ENCODE measurements at places on chromosomes 2 and 18.

DNA sequence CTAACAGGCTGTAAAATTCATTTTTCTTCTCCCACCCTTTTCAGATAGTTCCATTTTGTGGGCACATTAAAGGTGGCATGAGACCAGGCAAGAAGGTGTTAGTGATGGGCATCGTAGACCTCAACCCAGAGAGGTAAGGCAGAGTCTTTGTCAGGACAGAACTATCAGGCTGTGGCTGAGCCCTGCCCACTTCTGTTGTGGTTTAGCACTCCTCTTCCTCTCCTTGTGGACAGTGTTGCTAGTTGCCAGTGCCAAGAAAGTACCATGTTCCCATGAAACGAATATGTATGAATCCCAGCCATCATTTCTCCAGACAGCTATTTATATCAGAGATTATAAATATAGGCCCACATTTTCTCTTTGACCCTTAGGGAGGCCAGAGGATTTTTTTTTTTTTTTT is 1.6 kb downstream of the LGALSL start:
- DNase-seq, result no peak

- DNase-seq, result no peak
Measured at GRCh38 chr2:59428940-59429339, 1124.5 kb downstream of the BCL11A start.

- DNase-seq, result no peak
Measured at GRCh38 chr2:196390243-196391148, 219.1 kb upstream of the STK17B start.

GRCh38 chr2:229920011-229920641 is 1.7 kb downstream of the TRIP12 start:
- DNase-seq, result peak; percentile 15

DNA sequence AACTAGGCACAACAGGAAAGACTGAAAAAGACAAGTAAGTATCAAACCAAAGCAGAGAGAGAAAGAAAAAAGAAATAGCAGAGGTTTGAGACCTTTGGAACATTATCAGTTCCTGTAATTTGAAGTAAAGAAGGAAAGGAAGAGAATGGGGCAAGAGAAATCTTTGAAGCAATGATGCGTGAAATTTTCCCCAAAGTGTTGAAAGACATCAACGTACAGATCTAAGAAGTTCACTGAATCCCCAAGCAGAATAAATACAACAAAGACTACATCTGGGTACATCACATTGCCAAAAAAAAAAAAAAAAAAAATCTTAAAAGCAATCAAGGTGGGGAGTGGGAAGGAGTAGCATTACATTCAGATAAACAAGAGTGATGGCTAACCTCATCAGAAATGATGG is 6.0 kb upstream of the SLC30A6 start:
- DNase-seq, result no peak

DNA sequence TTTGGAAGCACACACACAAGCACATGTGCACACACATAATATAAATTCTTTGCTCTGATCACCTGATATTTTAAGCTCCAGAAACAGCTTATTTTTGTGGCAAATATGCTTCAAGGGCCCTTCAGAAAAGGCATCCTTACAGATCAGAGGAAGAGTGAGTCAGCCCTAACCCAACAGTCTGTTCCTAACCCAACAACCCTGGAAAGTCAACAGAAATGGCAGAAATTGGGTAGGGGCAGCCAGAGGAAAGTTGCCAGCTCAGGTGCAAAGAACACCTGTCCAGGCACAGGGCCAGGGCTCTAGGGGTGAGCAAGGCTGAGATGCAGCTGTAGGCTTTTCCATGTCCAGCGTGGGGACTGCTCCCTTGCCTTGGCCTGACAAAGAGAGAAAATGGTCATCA is 6.4 kb upstream of the NCKAP5 start:
- DNase-seq, result no peak

- no peak for DNase-seq
Measured at GRCh38 chr2:189254268-189254883, 74.8 kb upstream of the COL5A2 start.

DNA sequence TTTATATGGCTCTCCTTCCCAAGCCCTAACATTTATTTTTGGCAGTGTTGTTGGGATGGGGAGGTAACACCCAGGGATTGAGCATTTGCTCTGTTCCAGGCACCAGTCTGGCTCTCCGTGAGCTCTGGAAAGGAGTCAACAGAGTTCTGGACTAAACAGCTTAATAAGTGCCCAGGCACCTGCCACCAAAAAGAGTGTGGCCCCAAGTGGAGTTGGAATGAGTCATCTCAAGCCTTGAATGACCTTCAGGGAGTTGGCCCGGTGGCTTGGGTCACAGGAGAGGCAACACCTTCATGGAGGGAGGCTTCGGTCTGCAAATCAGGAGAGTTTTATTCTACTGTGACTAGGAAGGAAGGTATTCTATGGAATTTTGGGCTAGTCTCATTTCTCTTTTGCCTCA is 203.2 kb downstream of the DLGAP1 start:
- DNase-seq, result no peak

DNA sequence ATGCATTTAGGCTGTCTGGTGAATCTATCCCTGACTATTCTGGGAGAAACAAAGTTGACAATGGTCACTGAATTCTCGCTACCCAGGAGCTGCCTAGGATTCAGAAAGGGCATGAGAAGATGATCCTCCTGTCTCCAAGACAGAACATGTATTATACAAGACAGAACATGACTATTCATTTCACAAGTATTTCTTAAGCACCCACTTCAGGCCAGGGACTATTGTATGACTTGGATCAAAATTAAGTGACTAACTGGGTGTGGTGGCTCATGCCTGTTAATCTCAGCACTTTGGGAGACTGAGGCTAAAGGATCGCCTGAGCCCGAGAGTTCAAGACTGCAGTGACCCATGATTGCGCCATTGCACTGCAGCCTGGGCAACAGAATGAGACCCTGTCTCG is 235.8 kb upstream of the RAB12 start:
- DNase-seq, result no peak

GRCh38 chr2:237983922-237984321 is 17.1 kb downstream of the UBE2F start:
- no peak for DNase-seq

- DNase-seq, result no peak
Measured at GRCh38 chr2:120607506-120607905, 128.2 kb upstream of the GLI2 start.

DNA sequence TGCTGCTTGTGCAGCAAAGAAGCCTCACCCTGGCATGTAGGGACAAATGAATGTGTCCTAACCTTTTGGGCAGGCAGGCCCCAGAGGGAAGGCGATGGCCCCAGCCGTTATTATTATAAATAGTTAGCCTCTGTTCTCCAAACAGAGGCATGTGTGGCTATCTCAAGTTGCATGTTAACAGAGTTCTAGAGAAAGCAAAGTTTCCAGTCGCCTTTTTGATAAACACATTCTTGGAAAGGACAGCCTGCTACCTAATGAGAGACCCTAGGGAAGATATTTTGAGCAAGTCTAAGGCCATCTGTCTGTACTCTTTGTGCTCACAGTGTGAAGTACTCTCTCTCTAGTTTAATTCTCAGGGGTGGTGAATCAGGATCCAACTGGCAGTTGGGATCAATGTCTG is 97.4 kb upstream of the FHL2 start:
- no peak for DNase-seq

DNA sequence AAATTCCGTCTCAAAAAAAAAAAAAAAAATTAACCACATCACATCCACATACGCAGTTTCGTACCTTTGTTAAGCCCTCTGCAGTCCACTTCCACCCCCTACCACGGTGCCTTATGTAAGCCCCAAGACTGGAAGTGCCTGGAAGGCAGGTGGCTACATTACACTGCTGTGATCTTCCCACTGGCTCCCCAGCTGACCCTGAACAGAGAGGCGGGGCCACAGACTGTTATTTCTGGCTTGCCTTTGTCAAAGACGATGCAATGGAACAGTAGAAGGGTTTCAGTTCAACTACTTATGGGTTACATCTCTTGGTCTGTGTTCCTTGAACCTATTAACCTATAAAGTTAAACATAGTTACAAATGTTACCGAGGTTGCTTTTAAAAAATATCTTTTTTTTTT is 15.7 kb upstream of the COX7A2L start:
- no peak for DNase-seq

DNA sequence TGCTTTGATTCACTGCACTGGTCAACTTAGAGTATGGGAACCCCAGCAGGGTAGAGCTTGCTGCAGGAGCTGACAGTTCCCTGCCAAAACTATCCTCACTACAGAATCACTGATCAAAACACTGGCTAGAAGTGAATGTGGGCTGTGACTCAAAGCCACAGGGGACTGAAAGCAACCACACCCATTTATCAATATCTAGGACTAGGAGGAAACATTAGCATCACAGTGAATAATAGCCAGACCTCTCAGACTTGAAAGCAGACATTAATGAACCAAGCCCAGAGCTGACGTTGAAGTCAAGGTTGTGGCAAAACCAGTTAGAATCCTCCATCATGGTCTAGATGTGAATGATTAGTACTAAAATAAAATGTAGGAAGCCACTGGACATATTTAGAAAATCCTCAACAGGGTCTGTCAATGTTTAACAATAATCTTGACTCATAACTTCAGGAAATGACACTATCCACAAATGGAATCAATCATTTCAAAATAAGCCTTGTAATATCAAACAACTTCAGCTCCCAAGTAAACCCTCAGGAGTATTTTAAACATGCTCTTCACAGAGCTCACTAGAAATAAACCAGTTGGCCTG is 131.4 kb downstream of the CDH20 start:
- no peak for DNase-seq

GRCh38 chr2:160213511-160213910 is 13.4 kb upstream of the ITGB6 start:
- DNase-seq, result no peak

DNA sequence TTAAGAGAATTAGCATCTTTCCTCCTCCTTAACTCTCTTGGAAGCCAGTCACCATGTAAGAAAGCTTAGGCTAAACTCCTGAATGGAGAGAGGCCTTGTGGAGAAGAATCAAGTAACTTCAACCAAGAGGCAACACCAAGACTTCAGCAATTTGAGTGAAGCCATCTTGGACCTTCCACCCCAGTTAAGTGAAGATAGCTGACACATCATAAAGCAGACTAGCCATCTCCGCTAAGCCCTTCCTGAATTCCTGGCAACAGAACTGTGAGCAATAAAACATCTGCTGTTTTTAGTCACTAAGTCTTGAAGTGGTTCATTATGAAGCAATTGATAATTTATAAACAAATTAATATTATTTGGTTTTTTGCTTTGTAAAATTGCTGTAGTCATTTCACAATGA is 1.5 kb upstream of the ZNF397 start:
- no peak for DNase-seq

DNA sequence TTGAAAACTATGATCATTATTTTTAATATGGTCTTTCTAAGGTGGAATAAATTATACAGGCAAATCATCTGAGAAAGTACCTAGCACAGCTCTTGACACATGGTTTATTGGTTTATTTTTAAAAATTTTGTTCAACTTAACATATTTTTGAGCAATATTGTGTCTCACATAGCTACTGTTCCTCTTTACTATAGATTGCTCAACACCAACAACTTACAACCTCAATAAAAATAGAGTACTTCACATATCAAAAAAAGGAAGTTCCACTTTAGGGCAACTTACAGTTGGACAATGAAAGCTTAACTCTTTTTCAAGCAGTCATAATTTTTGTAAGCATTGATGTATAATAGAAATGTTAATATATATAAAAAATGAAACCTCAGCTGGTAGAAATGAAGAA is 440.9 kb upstream of the UBE2E3 start:
- DNase-seq, result no peak

DNA sequence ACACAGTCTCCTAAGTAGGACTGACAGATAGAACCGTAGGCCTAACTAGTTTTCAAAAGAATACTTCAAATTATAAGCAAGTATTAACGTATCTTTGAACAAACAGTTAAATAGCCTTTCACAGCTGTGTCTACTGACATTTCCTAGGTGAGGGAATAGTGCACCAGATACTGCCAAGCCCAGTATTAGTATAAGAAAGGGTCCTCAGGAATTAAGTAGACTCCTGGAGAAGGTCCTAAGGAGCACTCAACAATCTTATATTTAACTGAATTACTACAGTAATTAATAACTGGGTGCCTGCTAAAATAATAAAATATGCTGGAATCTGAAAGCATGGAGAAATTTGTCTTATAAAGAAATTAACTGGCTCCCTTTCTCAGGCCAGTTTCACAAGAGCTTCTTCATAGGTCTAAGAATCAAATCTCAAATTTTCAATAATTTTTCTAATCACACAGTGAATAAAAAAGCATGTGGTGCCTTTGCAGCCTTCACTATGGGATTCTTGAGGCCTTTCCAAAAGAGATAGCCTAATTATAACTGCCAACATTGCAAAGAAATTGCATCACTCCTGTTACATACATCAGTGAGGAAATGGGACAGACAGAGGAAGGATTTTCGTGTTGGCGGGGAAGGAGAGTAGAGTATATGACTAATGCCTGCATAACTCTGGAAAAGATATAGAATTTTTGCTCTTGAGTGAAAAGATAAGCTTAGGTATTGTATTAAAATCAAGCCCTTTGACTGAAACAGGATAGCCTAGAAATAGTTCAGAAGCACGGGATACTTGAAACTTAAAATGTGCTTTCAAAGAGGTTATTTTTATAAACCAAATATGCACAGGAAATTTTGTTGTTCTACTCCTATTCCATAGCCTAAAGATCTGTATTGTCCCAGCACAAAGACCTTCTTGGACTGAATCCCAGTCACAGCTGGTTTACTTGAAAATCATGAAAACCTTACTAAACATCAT is 228.6 kb upstream of the STK17B start:
- no peak for DNase-seq

DNA sequence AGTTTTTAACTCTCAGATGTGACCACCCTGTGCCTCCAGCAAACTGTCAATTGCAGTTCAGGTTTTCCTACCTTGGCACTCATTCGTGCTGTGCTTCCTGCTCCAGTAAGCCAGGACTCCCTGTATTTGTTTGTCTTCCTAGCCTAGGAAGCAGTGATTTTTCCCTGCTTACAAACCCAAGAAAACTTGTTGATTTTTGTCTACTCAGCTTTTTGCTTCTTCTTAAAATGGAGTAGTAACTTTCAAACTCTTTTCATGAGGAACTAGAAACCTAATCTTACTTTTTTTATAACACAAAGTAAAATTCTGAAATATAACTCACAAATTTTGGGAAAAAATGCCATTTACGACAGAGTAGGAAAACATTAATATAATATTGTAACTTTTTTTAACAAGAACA is 150.6 kb upstream of the TMEFF2 start:
- DNase-seq, result no peak

GRCh38 chr2:66242099-66242789 is 192.7 kb upstream of the MEIS1 start:
- DNase-seq, result no peak

- no peak for DNase-seq
Measured at GRCh38 chr2:239015218-239015900, 167.5 kb downstream of the TWIST2 start.

Measured in naive thymus-derived CD8-positive, alpha-beta T cell (primary cell).